Gastrocnemius medialis (tissue), 4 donors: ENCODE measurements at places on chromosomes 7 and 10.

DNA sequence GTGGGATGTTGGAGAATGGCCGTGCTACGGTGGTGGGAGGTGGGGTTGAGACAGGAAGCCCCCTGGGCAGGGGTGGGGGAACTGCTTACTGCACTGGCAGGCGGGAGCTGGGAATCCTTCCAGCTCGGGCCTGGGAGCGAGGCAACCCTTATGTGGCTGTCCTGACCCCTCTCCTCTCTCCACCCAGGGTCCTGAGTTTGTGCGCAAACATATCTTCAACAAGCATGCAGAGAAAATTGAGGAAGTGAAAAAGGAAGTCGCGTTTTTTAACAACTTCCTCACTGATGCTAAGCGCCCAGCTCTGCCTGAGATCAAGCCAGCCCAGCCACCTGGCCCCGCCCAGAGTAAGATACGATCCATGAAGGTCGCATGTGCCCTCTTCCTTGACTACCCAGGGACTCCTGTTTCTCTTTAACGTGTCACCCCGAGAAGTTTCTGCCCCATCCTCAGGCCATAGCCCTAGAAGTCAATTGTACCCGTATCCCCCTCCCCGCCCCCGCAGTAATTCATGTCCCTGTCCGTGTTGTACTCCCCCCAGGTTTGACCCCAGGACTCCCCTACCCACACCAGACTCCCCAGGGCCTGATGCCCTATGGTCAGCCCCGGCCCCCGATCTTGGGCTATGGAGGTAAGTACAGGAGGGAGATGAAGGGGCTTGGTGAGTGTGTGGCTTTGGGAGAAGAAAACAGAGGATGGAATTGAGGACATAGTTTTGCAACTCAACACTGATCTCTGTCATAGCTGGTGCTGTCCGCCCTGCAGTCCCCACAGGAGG lies 1.8 kb downstream of the UFSP1 start:
- H3K4me1 ChIP-seq: peaks cover 14% of the 10 kb centered on the region
- peak overlapping the region; percentile 48 for H3K27ac ChIP-seq
- no peaks in the 10 kb centered on the region for H3K36me3 ChIP-seq
- DNase-seq: no peak
- H3K4me3 ChIP-seq: no peak overlapping the region
- H3K27me3 ChIP-seq: no peaks in the 10 kb centered on the region

GRCh38 chr10:67884313-67884841 lies at the start of gene SIRT1:
Gene SIRT1 (plus strand): TSS chr10:67884656. CDS start chr10:67884722, 66 bp downstream.
- H3K27me3 ChIP-seq: no peaks in the 10 kb centered on the region
- peak within 1 kb of the TSS; percentile 96 for H3K27ac ChIP-seq
- H3K36me3 ChIP-seq: no peaks in the 10 kb centered on the region
- DNase-seq: peak; percentile 97
- H3K4me3 ChIP-seq: peak within 1 kb of the TSS; percentile 86

DNA sequence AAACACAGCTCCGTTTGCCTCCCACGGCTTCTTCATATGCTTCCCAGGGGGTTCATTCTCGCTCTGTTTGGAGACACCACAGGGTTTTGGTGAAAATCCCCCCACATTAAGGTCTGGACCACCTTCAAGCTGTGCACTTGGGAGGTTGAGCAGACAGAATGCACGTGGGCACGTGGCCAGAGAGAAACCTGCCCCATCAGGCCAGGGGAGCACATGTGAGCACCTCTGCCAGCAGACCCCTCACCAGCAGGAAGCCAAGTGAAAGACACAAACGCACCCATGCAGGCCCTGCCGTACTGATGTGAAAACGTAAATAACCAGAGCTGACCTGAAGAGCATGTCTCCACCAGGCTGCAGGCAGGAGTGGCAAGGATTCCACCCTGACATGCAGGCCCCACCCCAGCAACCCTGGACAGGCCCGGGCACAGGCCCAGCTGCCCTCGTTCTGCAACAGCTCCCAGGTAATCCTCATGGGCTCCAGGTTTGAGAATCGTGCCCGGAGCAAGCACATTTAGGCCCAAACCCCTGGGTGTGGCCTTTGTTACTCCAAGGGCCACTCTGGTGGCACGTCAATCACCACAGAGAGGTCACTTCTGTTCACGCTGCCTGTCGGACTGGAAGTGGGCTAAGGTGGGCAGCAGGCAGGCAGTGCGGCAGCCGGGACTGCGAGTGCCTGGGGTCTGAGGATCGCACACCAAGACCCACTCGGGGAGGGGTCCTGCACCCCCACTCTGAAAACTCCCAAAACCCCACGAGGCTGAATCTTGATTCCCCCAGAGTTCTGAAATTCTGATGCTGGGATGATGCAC lies 184.4 kb downstream of the PTPRN2 start:
- H3K27me3 ChIP-seq: no peaks in the 10 kb centered on the region
- no peak for DNase-seq
- H3K4me1 ChIP-seq: no peaks in the 10 kb centered on the region

DNA sequence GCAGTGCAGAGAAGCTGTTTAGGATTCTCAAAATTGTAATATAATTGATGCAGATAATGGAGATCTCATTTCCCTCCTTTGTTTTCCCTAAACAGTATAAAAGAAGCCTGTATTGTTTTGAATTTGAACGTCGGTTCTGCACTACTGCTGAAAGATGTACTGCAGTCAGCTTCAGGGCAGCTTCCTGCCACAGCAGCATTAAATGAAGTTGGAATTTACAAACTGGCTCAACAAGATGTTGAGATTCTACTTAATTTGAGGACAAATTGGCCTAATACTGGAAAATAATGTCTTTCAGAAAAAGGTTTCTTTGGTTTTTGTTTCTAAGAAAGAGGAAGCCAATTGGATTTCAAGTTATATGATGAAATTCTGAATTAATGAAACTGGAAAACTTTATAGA lies 14.3 kb downstream of the EFCAB10 start:
- no peak overlapping the region for H3K27ac ChIP-seq
- H3K27me3 ChIP-seq: no peaks in the 10 kb centered on the region
- no peak overlapping the region for H3K4me3 ChIP-seq
- no peaks in the 10 kb centered on the region for H3K4me1 ChIP-seq
- H3K36me3 ChIP-seq: peaks cover 3% of the 10 kb centered on the region
- DNase-seq: no peak

- H3K36me3 ChIP-seq: no peaks in the 10 kb centered on the region
- H3K4me3 ChIP-seq: no peak overlapping the region
- DNase-seq: no peak
- no peaks in the 10 kb centered on the region for H3K27me3 ChIP-seq
- no peak overlapping the region for H3K27ac ChIP-seq
Observed at GRCh38 chr10:5816170-5816569, 2.9 kb upstream of the GDI2 start.

GRCh38 chr10:112370424-112370819 lies 3.5 kb upstream of the ACSL5 start:
- H3K36me3 ChIP-seq: no peaks in the 10 kb centered on the region
- peaks cover 4% of the 10 kb centered on the region for H3K4me1 ChIP-seq
- DNase-seq: no peak
- H3K27me3 ChIP-seq: no peaks in the 10 kb centered on the region
- H3K4me3 ChIP-seq: no peak overlapping the region

GRCh38 chr7:24971333-24972165 lies 8.4 kb downstream of the OSBPL3 start:
- no peak overlapping the region for H3K4me3 ChIP-seq
- H3K36me3 ChIP-seq: no peaks in the 10 kb centered on the region
- H3K4me1 ChIP-seq: peaks cover 4% of the 10 kb centered on the region
- no peak overlapping the region for H3K27ac ChIP-seq
- peak; percentile 23 for DNase-seq
- H3K27me3 ChIP-seq: no peaks in the 10 kb centered on the region

DNA sequence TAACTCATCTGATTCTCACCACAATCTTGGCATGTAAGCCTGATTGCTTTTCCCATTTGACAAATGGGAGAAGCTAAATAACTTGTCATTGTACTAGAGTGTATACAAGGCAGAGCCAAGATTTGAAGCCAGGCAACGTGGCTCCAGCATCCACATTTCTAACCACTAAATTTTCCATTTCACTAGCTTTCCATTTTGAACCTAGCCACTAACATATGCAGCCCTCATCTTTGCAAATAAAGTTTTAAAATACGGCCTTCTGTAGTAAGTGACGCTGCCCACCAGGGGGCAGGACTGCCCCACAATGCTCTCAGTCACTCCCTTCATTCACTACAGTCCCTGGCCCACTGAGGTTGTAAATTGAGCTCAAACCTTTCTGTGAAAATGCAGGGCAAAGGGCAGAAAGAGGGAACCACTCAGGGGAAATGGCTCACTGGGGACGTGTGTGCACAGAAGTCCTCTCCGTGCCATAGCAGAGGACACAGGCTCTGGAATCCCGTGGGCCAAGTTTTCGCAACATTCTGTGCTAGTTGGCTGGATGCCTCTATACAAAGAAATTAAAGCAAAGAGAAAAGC lies 315.7 kb downstream of the TNS3 start:
- H3K27me3 ChIP-seq: no peaks in the 10 kb centered on the region
- peaks cover 12% of the 10 kb centered on the region for H3K4me1 ChIP-seq
- peak overlapping the region; percentile 55 for H3K27ac ChIP-seq
- H3K36me3 ChIP-seq: no peaks in the 10 kb centered on the region
- DNase-seq: peak; percentile 29

GRCh38 chr10:102400598-102401341 lies 5.3 kb downstream of the NFKB2 start:
- H3K27me3 ChIP-seq: no peaks in the 10 kb centered on the region
- H3K36me3 ChIP-seq: peaks cover 33% of the 10 kb centered on the region
- H3K27ac ChIP-seq: no peak overlapping the region
- no peak overlapping the region for H3K4me3 ChIP-seq

DNA sequence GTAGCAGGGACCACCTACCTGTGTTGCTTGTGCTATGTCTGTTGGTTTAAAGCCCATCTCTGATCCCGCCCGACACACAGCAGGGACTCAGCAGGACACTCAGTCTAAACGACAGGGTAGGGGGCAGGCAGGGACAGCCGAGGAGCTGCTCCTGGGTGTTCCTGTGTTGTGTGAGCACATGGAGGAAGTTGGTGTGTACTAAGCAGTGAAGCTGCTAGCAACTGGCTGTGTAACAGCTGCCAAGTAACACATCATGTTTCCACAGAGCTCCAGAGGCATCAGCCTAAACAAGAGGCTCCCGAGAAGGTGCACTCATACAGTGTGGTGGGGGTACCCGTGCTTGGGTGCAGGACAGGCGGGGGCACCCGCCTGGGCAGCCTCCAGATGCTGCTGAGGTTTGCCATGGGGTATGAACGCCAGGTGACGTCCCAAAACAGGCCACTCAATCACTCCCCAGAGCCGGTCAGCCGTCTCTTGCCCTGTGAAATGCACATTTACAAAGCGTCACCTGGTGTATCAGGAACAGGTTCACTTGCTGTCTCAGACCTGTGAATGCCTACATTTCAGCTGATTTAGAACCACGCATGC lies 59.6 kb downstream of the PTPRN2 start:
- H3K36me3 ChIP-seq: no peaks in the 10 kb centered on the region
- H3K27me3 ChIP-seq: no peaks in the 10 kb centered on the region
- H3K4me3 ChIP-seq: no peak overlapping the region
- no peak overlapping the region for H3K27ac ChIP-seq

DNA sequence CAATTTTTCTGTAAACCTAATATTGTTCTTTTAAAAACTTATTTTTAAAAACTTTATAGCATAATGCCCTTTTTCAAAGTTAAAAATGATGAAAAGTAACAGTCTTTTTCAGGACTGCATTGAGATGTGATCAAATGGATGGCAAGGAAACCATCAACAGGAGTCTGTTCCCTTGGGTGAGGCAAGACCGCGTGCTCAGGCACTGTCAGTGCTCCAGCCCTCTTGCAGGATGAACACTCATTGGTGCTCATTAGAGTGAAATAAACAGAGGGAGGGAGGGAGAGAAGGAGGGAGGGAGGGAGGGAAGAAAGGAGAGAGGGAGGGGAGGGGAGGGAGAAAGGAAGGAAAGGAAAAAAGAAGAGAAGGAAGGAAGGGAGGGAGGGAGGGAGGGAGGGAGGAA lies 145.7 kb upstream of the CHST15 start:
- no peaks in the 10 kb centered on the region for H3K36me3 ChIP-seq
- DNase-seq: no peak
- H3K4me1 ChIP-seq: no peaks in the 10 kb centered on the region
- no peak overlapping the region for H3K27ac ChIP-seq
- H3K27me3 ChIP-seq: no peaks in the 10 kb centered on the region

DNA sequence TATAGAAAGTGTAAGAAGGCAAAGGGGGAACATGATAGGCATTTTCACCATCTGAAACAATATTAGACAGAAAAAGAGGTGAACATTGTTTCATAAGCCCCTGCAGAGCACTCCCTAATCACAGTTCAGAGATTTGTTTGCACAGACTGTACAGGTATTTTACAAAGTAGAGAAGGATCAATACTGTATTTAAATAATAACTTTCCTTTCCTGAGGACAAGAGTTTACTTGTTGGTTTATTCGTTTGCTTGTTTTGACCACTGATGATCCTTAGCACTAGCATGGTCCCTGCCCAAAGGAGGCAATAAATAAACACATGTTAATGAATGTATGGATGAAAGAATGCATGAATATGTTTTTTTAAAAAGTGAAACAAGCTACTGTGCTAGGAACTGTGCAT lies 690.1 kb upstream of the COBL start:
- no peaks in the 10 kb centered on the region for H3K36me3 ChIP-seq
- no peaks in the 10 kb centered on the region for H3K4me1 ChIP-seq
- no peak overlapping the region for H3K27ac ChIP-seq
- H3K27me3 ChIP-seq: no peaks in the 10 kb centered on the region
- H3K4me3 ChIP-seq: no peak overlapping the region
- DNase-seq: no peak

GRCh38 chr10:14971867-14972448 lies 12.8 kb downstream of the MEIG1 start:
- DNase-seq: no peak
- H3K4me3 ChIP-seq: no peak overlapping the region
- no peaks in the 10 kb centered on the region for H3K36me3 ChIP-seq
- H3K27ac ChIP-seq: no peak overlapping the region
- H3K4me1 ChIP-seq: no peaks in the 10 kb centered on the region
- peaks cover 3% of the 10 kb centered on the region for H3K27me3 ChIP-seq
